Skeletal muscle cell (primary cell): ENCODE measurements at places on chromosomes 12 and 14.

DNA sequence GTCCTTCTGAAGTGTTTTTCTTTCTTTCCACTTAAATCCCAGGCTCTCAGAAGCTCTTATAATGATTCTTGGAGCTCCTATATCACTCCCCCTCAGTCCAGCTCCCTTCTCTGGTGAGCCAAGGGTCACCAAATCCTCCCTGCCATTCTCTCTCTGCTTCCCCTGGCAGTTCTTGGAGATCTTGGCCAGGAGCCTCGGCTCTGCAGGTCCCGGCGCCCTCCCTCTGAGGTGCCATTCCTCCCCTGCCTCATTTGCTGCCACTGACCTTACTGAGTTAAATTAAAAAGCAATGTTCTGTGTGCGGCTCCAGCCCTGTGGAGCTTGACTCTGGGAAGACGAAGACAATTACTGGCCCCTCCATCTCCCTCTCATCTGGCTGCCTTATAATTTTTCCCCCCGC is 7.0 kb downstream of the CISTR start:
- DNase-seq: no peak

DNA sequence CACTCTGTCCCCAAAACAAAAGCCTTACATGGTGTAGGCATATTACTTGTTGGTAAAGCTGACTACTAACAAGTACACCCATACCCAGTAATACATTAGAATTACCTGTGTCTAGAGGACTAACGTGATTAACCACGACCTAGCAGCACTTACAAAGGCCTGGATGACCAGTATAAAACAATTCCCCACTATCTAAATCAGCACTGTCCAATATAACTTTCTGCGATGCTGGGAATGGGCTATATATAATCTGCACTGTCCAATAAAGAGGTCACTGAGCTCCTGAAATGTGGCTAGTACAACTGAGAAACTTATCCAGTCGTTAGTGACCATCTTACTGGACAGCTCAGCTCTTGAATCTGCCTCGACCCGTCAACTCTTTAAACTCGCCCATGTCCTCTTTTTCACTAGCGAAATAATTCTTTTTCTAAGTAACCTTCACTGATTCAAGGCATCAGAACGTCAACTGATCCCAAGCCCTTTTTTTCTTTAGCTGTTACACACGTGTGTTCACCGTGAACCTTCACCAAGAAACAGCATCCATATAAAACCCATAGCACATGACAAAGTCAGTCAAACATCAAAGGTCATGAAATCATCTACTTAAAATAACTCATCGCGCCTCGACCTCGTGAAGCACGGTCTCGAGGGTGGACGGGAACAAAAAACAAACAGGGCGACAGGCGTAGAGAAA is 905 bp upstream of the CIPC start:
- DNase-seq: no peak

DNA sequence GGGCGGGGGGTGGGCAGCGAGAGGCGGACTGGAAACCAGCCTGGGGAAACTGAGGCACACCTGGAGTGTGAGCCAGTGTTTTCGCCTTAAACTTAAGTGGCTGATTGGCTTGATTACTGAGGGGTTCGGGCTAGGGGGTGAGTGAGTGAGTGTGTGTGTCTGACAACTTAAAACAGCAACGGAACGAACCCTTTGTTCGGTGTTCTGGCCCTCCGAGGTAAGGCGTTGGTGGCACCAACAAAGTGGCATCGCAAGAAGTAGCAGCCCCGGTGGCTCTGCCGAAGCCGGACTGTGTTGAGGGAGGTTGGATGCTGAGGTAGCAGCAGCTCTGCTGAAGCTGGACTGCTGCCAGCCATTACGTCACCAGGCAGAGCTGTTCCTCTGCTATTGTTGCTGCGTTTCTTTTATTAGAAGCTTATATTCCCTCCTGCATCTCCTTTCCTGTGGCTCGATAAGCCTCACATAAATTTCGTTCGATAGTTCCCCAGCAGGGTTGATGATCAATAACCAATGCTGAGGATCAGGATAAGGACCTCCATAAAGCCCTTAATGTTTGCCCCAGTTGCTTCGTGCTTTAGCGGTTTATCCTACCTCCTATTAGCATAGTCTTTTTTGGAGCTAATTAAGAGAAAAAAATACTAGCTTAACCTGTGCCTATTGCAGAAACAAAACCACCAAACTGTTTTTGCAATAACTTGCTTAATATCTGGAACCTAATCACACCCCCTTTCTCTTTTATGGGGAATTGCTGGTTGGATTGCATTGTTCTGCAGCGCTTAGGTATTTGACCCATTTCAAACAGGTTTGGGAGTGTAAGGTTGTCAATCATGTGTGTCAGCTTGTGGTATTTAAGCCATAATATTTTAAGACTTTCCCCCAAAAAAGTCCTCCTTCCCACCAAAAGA is 1.3 kb downstream of the GPR137C start:
- peak; percentile 78 for DNase-seq

DNA sequence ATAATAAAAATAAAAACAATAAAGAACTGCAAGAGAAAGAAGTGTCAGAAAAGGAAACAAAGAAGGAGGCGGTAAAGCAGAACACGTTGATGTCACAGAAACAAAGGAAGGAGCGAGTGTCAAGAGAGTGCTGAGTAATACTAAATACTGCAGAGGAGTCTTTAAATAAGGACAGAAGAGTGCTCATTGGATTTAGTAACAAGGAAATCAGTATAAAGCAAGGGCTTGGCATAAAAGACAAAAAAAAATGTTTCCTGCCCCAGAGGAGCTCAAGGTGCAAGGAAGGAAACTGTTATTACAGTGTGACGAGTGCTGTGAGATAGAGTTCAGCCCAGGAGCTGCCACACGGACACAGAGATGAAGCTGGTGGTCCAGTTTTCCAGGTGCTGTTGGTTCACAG is 8.4 kb upstream of the TUBA1A start:
- no peak for DNase-seq

GRCh38 chr12:67539946-67540345 is 108.6 kb upstream of the DYRK2 start:
- DNase-seq: no peak

- no peak for DNase-seq
These were observed 768.8 kb upstream of the NOVA1 start for GRCh38 chr14:27366596-27366995.

GRCh38 chr14:95365401-95365800 is 45.7 kb upstream of the CLMN start:
- peak; percentile 18 for DNase-seq
